ENCODE measurements at places on chromosomes 2 and 18.

DNA sequence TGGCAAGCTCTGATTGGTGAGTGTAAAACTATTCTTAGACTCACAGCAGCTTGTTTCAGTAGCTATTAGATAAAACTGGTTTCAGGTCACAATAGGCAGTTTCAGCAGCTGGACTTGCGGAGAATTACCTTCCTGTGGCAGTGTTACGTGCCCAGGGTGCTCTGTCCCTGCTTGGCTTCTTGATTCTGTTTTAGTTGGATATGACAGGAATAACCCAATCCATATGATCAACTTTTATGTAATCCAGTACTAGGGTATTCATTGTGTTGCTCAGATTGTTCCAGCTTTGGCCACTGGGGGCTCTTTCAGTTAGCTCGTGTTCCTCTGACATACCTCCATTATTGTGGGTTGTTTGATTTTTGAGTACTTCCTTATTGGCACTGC lies 43.1 kb downstream of the INPP4A start:
- DNase-seq: no peak

GRCh38 chr2:40098786-40099470 lies 319.9 kb upstream of the THUMPD2 start:
- DNase-seq: no peak

DNA sequence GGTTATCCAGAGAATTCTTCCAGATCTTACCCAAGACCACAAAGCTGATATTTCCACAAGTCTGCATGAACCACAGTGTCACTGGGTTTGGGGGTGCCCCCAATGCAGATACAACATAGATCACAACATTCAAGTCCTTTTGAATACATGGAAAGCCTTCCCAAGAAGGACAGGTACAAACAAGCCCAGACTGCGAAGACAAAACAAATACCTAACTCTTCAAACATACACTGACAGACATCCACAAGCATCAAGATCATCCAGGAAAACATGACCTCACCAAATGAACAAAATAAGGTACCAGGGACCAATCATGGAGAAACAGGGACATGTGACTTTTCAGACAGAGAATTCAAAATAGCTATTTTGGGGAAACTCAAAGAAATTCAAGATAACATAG lies 93.1 kb downstream of the MDH1 start:
- DNase-seq: no peak

GRCh38 chr18:48569139-48569914 lies 30.5 kb downstream of the CTIF start:
- no peak for DNase-seq

GRCh38 chr18:44325903-44326635 lies 354.6 kb upstream of the SETBP1 start:
- DNase-seq: no peak

GRCh38 chr2:240529344-240529999 lies 28.3 kb downstream of the ANKMY1 start:
- no peak for DNase-seq

- no peak for DNase-seq
Observed at GRCh38 chr2:134375935-134376334, 122.1 kb downstream of the MGAT5 start.

DNA sequence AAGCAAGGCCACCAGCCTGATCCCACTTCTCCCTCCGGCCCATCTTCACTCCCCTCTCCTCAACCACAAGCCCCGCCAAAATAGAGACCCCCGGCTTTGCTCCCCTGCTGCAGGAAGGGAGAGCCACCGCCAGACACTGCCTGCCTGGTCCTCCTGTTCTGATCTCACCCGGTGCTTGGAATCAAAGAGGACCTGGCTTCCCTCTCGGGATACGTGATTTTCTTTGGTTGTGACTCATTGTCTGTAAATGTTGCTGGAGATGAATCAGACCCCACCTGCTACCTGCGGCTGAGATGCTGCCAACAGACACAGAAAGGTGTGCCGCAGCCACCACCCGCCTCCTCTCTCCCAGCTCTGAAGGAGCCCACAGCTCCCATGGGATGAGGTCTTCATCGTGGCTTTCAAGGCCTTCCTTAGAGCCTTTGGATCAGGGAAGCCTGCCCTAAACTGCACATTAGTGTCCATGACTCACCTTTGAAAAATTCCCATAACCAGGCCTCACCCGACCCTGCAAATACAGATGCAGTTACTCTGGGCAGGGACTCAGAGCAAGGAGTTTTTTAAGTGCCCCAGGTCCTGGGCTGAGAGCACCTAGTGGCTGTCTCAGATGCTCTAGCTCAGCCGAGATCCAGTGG lies 79.4 kb upstream of the ZNF532 start:
- no peak for DNase-seq
